ENCODE measurements at places on chromosomes 5 and 9.

DNA sequence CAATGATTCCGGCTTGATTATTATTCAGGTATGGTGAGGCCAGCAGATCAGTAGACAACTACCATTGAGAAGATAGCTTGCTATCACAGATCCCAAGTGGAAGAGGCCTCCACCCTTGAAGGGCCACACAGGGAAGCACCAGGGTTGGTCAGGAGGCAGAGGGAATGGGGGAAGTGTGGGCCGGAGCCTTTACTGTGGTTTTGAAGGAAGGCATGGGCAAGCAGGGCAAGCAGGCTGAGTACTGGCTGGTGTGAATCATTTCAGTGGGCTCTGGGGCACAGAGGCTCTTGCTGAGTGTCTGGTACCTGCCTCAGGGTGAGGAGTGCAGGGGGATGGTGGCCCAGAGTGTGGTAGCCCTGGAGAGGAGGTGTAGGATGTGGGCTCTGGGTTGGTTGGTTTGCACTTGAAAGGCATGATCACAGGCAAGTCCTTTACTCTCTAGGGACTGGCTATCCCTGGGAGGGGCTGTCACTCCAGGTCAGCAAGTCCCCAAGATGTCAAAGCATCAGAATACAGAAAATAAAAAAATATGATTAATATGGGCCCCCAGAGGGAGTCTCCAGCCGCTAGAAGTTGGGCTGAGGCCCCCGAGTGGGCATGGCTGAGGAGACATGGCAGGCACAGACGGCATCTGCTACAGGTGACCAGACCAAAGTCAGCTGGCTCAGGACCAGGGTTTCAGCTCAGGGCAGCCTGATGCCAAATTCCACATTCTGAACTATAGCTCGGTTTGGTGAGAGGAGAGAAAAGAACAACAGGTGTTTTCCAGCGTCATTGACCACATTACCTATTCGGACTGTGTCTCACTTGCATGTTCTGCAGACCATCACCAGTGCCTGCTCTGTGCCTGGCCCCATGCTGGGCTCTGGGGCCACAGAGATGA is 9.7 kb upstream of the SUSD3 start:
- DNase-seq, result no peak

- peak; percentile 10 for DNase-seq
Observed at GRCh38 chr5:38715696-38716095, 130.1 kb upstream of the OSMR start.

DNA sequence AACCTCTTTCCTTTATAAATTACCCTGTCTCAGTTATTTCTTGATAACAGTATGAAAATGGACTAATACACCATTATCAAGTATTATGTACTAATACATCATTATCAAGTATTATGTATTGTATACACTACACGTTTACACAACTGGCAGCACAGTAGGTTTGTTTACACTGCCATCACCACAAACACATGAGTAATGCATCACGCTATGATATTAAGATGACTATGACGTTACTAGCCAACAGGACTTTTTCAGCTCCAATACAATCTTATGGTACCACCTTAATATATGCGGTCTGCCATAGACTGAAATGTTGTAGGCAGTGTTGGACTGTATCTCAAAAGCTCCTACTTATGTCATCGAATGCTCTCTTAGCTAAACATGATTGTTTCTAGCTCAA is 28.2 kb downstream of the PRELID2 start:
- DNase-seq, result no peak

- no peak for DNase-seq
Observed at GRCh38 chr9:137318602-137319001, 16.5 kb upstream of the NRARP start.

DNA sequence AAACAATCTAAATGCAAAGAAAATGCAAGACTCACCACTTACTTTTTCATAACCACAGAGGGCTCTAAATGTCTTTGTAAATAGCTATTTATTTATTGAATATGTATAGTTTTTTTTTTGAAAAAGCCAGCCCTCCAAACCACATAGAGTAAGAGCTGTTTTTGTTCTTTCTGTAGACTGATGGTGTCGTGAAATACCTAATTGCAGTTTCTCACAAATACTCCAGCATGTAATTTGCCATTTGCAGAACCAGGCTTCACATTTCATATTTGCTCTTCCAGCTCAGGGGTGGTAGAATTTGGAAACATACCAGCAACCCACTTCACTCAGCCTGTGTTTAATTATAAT is 159.8 kb downstream of the TMC1 start:
- DNase-seq, result no peak

GRCh38 chr9:125332527-125332926 is 70.9 kb downstream of the GAPVD1 start:
- no peak for DNase-seq

DNA sequence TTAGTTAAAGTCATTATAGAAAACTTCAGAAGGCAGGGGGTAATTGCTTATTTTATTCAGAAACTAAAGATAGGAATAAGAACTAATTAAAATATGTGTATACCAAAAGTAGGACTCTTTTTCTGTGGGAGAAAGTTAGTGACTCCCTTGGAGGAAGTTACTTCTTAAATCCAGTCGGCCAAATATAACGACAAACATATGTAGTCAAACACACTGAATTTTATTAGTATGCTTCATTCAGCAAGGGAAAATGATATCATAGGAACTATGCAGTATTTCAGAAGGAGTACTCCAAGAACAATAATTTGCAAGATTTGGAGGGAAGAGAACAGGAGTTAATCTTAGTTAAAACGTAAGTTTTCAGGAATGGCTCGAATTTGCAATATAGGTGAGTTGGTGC is 432.6 kb downstream of the CYLC2 start:
- no peak for DNase-seq

DNA sequence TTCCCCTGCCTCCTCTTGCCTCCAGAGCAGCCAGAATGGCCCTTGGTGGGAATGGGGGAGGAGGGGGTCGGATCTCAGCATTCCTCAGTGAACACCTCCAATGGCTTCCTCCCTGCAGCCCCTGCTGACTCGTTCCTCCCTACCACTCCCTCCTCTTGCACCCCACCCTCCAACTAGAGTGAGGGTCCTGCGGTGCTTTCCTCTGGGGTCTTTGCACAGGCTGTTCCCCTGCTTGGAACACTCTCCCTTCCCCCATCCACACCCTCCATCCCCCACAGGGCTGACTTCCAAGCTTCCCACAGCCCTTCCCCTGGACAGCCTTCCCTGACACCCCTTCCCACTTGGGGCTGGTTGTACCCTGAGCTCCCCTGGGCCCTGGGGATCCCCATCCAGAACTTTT is 70.4 kb upstream of the NEK6 start:
- no peak for DNase-seq

- DNase-seq, result no peak
Observed at GRCh38 chr5:121757753-121758152, 93.9 kb upstream of the FTMT start.

- DNase-seq, result no peak
Observed at GRCh38 chr9:95920017-95920416, 44.5 kb downstream of the ERCC6L2 start.

GRCh38 chr9:136554870-136555269 is 9.0 kb upstream of the NOTCH1 start:
- DNase-seq, result no peak

DNA sequence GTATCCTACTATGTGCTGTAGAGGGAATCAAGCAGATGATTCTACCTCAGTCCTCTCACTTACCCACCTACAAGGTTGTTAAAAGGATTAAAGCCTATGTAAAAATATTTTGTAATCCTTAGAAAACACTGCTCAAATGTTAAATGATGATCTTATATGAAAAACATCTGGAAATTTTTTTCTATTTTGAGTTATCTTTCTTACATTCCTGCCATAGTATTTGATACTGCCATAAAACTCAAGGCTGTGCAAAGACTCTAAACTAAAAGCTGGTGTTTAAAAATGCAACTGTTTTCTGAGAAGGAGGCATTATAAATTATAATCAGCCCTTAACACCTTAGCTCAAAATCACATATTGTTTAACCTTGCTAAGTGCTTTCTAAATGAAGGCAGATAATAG is 474.2 kb downstream of the PRELID2 start:
- no peak for DNase-seq

DNA sequence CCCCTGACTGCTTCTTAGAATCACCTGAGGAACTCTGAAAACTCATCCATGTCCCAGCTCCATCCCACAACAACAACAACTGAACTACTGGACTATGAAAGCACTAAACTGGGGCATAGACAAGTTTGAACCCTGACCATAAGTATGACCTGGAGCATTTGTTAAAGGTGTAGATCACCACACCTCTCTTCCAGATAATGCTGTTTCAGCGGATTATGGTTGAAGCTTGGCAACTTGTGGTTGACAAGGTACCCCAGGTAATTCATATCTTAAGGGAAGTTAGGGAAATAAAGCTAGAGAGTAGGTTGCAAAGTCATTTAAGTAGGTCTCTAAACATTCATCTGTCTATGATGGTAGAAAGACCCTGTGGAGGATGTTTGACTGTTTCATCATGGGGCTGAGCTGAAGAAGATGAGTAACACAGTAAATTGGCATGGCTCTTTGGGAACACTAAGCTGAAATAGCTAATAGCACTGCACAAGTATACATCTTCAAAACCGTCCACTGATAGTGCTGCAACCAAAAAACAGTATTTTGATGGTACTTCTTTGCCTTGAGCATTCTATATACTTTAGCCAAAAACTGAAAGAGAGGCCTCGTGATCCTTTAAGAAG is 80.2 kb downstream of the TMEM174 start:
- no peak for DNase-seq

GRCh38 chr9:134158753-134159392 is 5.5 kb downstream of the RNU6ATAC start:
- no peak for DNase-seq

GRCh38 chr5:85096421-85096820 is 711.7 kb upstream of the EDIL3 start:
- DNase-seq, result no peak

GRCh38 chr9:127209948-127210640 is 54.5 kb upstream of the GARNL3 start:
- DNase-seq, result no peak

DNA sequence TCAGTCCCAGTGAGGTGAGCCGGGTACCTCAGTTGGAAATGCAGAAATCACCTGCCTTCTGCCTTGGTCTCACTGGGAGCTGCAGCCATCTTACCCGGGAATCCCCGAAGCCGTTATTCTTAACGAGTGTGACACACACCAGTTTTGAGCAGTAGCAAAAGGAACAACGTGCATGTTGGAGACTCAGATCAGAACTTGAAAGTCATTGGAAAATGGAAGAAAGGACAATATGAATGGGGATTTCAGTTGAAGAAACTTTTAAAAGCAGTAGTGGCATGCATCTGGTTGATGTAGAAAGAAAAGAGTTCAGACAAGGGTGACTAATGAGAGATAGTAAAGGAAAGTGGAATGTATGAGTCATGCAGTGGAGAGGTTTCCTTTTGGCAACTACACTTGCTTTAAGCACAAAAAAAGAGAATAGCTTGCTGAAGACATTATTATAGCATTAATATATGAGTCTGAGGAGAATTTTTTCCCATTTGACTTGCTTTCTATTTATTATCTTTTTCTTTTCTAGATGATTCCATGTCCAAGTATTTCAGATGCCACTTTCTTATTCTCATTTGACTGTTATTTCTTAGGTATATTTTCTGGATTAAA is 44.4 kb upstream of the ANKDD1B start:
- peak; percentile 68 for DNase-seq

GRCh38 chr9:134230942-134231325 is 66.6 kb upstream of the RNU6ATAC start:
- no peak for DNase-seq

GRCh38 chr9:135887585-135888050 is 19.7 kb downstream of the CAMSAP1 start:
- no peak for DNase-seq

DNA sequence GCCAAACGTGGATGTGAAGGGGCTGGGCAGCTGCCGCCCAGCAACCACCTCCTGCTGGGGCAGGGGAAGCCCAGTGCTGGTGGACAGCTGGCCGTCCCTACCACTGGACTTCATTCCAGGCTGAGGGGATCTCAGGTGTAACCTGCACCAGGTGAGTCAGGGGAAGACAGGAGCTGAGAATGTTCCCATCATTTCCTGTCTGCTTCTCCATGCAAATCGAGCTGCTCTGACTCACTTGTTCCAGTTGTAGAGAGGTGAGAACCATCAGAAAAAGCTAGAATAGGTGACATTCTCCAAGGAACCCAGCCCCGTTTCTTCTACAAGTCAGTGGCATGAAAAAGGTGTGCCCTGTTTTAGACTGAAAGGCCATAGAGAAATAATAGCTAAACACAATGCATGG is 21.8 kb upstream of the BARX1 start:
- no peak for DNase-seq

DNA sequence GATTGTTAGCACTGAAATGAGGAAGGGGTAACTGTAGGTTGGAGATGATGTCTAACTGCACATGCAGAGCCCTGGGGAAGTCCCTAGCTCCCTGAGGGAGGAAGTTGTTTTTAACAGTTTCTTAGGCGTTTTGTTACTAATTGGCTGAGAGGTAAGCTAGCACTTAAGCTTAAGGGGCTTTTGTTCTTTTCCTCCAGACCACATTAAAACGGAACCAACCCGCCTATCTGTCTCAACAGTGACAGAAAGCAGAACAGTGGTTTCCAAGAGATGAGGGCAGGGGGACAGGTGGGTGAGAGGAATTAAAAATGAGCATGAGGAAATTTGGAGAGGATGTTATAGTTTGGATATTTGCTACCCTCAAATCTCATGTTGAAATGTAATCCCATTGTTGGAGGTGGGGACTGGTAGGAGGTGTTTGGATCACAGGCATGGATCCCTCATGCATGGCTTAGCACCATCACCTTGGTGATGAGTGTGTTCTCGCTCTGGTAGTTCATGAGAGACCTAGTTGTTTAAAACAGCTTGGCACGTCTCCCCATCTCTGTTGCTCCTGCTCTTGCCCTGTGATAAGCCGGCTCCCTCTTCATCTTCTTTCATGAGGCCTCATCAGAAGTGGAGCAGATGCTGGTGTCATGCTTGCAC is 38.9 kb downstream of the LYRM7 start:
- no peak for DNase-seq

- no peak for DNase-seq
Observed at GRCh38 chr5:164597293-164597900, 1092.0 kb downstream of the MAT2B start.

DNA sequence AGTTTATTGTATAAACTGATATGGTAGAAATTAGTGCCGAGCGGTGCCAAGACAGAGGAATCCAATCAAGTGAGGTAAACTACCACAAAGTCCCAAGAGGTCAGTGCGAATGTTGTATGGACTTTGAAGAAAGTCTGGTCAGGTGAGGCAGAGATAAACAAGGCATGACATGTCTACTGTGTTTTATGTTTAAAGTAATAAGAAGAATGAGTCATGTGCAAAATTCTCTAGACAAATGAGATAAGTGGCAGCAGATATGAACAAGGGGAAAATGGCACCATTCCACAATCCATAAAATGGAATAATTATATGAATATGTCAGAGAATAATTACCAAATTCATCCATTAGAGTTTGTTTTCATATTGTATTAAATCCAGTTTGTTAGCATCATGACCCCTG is 364.1 kb upstream of the CCNH start:
- DNase-seq, result no peak

DNA sequence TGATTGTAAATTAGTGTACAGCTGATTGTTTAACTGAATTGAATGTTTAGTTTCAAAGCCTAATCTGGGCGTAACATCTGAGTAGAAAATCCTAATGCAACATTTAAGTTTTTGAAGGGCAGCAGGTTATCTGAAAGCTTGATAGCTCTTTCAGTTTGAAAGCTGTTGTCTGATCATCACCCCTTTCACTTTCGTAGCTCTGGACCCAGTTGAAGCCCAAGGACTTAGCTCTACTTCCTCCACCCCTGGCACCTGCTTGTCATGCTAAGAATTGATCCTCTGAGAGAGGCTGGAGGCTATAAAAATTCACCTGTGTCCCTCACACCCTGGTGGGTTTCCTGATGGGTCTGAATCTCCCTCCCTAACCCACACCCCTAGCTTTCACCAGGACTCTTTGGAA is 86.0 kb downstream of the ZFAND5 start:
- no peak for DNase-seq

- DNase-seq, result no peak
Observed at GRCh38 chr5:35963381-35963843, 25.0 kb upstream of the CAPSL start.
